Psoas muscle (tissue), 8 donors: ENCODE measurements at places on chromosomes 11 and 22.
A peak's percentile ranks its signal among the peaks of the same experiment; 100 is the strongest.

- no peak for DNase-seq
Observed at GRCh38 chr11:75196426-75196825, 44.1 kb upstream of the TPBGL start.

DNA sequence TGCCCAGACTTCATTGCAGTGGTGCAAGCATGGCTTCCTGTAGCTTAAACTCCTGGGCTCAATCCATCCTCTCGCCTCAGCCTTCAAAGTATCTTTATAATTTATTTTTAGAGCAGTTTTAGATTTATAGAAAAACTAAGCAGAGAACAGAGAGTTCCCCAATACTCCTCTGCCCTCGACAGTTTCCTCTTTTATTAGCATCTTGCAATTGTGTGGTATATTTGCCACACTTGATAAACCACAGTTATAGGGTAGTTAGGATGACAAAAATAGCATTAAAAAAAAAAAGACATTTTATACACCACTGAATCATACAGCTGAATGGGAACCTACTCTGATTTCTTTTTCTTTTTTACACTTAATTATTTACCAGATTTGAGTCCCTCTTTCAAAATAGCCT lies 31.2 kb downstream of the MS4A2 start:
- no peak for DNase-seq

DNA sequence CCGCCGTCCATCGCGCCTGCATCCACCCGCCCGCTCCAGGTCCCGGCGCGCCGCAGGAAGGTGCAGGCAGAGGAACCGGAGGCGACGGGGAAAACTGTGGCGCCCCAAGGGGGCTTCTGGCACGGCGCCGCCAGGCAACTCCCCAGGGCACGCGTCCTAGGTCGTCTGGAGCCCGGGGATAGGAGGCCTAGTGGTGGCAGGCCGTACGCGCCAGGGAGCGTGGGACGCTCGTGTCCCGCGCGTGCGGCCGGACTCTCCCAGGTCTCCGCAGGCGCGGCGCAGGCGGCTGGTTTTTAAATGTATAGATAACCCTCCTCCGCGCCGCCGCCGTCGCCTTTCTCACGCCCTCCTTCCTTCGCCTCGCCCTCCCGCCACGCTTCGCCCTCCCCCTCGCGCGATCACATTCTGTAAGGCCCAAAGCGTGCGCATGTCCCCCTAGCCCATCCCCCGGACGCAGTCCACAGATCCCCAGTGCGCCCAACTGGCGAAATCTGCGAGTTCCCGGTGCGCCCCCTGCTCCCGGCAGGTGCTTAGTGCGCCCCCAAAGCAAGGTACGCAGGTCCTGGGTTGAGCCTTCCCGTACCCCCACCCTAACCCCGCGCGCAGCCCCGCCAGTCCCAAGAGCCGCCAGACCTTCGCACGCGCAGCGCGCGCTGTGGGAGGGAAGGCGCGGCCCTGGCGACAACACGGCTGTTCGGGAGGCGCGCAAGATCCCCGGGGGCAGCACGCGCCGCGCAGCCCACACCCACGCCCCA lies at the start of gene ASCL2:
Gene ASCL2, minus strand, starts transcription at position 267 of the 755 bp plus-strand sequence. Its CDS starts 256 bp downstream, at position 11.
- no peak for DNase-seq

DNA sequence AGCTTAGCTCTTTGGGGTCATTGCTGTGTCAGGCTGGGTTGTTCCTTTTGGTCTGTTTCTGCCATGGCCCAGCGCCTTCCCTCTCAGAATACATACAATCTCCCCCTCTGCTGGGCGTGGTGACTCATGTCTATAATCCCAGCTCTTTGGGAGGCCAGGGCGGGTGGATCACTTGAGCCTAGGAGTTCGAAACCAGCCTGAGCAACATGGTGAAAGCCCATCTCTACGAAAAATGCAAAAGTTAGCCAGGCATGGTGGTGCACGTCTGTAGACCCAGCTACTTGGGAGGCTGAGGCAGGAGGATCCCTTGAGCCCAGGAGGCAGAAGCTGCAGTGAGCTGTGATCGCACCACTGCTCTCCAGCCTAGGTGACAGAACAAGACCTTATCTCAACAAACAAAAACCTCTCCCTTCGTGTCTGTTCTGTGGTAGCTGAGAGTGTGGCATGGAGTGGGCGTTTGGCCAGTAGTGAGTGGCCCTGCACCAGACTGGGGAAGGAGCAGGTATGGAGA lies 46.7 kb upstream of the RAB1B start:
- peak; percentile 26 for DNase-seq

GRCh38 chr11:110075105-110075846 lies 17.9 kb upstream of the ZC3H12C start:
- no peak for DNase-seq

DNA sequence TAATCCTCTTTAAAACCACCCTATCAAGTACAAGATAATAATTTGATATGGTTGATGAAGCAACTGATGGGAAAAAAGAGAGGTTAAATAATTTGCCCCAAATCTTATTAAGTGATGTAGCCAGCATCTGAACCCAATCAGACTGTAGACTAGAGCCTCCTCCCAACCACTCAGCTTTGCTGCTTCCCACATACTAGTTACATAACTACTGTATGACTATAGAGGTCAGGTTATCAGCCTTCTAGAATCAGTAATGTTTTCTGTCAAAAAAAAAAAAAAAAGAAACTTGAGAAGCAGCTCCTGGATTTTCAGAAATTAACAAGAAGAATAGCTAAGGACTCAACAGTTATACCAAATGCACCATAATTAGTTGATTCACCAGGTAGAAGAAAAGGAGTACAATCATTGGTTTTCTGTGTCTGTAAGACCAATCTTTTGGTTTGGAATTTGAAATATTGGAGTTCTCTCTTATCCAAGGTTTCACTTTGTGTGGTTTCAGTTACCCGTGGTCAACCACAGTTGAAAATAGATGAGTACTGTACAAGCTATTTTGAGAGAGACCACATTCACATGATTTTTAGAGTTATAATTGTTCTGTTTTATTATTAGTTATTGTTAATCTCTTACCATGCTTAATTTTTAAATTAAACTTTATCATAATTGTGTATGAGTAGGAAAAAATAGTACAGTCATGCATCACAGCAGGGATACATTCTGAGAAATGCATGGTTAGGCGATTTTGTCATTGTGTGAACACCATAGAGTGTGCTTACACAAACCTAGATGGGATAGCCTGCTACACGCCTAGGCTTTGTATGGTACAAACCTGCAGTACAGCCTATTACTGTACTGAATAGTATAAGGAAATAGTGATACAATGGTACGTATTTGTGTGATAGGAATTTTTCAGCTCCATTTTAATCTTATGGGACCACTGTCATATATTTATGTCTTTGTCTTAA lies 72.2 kb downstream of the PDHX start:
- DNase-seq: no peak

GRCh38 chr11:27653990-27654758 lies 46.1 kb downstream of the BDNF start:
- no peak for DNase-seq

DNA sequence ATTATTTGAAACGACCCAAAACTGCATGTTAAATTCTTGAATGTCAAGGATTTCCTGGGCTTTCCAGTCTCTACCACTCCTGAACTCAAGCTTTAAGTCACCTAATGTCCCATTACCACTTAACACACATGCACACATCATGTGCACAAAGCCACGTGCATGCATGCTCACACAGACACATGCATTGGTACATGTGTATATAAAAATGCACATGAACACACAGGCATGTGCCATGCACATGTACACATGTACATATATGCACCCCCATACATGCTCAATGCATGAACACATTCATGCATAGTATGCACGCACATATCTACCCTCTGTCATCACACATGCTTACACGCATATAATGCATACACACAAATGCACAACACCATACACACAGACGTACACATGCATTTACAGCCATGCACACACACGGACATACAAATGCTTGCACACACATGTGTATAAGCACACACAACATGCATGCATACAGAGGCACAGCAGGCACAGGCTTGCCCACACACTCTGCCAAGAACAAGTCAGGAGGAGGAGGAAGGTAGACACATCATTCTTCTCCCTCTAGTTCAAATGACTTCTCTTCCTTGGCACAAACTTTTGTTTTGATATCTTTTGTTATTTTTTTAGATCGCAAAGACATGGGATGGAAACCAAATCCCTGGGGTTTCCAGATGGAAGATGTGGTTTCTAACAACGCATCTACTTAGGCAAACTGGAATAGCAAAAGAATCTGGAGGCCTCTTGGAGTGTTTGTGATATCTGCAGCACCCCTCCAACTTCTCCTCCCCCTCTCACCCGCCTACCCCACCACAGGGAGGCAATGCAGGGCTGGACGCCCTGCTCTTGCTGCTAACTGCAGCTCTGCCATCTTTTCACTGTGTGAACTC lies 24.6 kb downstream of the RASD2 start:
- no peak for DNase-seq

DNA sequence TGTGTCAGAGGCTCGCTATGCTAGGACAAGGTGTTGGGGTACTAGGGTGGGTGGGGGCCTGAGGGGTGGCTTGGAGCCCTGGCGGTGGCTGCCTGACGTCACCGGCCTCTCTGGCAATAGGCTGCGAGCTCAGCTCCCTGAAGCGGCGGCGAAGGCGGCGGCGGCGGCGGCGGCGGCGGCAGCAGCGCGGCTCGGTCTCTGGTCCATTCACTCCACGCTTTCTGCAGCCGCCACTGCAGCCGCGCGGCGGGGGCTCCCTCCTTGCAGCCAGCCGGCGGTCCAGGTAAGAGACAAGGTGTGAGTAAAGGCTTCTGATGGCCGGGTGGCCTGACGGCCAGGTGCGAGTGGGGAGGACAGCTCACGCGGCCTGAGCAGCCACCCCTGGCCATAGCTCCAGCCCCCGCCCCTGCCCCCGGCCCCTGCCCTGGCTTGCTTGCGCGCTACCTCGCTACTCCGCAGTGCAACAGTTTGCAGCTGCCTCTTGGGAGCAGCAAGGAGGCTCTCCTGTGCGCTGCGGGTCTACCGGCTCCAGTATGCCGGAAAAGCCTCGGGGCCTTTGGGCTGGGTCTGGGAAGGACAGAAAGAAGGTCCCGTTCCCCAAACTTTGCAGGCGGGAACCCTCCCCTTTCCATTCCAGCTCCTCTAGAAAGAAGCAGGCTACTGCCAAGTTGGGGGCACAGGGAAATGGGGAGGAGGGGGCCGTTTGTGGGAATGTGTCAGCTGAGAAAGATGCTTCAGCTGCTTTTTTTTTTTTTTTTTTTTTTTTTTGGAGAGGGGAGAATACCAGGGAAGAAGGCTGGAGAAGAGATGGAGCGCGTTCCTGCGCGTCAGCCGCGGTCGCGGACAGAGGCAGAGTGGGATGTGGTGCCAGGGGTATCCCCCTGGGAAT lies at the start of gene C11orf87:
Gene C11orf87, plus strand, starts transcription at position 210 of the 889 bp plus-strand sequence. CDS start 1,444 bp downstream, outside the sequence.
- no peak for DNase-seq
